ENCODE measurements at places on chromosomes 4 and X.

DNA sequence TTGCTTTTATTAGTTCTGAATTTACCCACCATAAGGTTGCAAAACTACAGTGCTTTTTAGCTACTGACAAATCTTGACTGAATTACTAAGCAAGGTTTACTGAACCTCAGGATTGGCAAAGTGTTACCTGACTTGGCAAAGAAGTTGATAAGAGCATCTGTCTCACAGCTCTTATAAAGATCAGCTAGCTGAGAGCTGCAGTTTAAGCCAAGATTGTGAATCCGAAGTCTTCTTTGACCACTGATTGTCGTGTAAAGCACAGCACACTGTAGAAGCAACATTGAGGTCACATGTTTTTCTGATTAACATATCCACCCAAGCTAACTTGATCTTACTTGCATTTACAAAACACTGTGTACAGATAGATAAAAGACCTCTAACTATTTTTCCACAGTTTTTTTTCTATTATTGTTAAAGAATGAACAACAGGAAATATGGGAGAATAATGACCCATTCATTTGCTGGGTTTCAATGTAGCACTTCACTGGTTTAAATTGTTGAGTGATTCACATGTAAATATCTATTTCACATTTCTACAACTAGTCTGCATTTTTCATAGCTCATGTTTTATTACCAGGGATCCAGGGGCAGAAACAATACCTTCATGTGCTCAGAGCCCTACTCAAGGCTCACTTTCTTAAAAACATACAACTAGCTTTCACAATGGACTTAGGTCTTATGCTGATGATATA, 54.0 kb downstream of the METTL14 start:
- DNase-seq = no peak

DNA sequence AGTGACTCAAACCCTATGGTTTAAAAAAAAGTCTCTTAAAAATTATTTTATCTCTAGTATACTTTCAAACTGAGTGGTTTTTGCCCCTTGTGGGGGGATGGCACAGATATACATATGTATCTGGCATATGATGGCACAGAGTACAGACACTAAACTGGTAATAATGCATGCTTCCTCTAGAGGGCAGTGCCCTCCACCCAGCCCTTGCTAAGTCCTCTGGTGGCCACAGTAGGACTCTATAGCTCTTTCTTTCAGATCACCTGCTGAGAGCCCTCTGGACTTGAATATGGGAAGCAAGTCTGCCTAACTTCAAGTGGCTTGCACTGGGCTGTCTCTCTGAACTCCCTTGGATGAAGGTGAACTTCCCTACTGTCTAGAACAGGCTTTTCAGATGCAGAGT, 66.3 kb downstream of the TSPAN7 start:
- no peak for DNase-seq

- DNase-seq = no peak
Observed at GRCh38 chr4:54586320-54586955, 71.3 kb upstream of the KIT start.

- DNase-seq = no peak
Observed at GRCh38 chr4:64781737-64782326, 372.6 kb upstream of the TECRL start.

GRCh38 chrX:73847100-73847499, 284.1 kb downstream of the CHIC1 start:
- no peak for DNase-seq

- DNase-seq = no peak
Observed at GRCh38 chr4:86741846-86742245, 107.3 kb downstream of the SLC10A6 start.

DNA sequence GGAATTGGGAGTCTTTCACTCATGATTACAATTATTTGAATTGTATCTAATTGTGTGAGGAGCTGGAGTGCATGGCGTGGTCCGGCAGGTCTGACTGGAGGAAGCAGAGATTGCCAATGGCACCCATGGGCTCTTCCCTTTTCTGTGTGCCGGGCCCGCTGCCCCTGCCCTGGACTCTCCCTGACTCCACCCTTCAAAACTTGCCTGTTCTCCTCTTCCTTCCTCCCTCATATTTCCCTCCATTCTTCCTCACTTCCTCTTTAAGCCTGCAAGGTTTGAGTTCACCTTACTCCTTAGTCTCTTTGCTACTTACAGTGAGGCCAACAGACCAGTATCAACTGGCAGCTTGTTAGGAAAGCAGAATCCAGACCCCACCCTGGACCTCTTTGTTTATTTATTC, 6.5 kb upstream of the STBD1 start:
- DNase-seq = no peak

- no peak for DNase-seq
Observed at GRCh38 chrX:110212299-110212698, 105.6 kb downstream of the AMMECR1 start.

DNA sequence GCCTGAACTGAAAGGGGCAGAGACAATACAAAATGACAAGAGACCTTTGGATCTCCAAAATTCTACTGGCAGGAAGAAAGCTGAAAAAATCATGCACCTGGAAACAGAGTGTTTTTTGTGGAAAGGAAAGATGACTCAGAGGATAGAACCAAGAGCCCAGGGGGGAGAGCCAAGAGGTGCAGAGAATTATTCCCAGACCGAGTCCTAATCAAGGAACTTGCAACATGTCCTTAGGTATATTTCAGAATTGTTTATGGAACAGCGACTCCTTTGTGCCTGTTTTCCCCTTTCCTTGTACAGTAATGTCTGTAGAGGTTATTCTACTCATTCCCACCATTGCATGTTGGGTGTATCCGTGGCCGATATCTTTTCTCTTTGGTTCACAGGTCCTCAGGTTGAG, 71.7 kb downstream of the YIPF6 start:
- DNase-seq = no peak

GRCh38 chrX:19630776-19631707, 115.7 kb upstream of the MAP3K15 start:
- no peak for DNase-seq

DNA sequence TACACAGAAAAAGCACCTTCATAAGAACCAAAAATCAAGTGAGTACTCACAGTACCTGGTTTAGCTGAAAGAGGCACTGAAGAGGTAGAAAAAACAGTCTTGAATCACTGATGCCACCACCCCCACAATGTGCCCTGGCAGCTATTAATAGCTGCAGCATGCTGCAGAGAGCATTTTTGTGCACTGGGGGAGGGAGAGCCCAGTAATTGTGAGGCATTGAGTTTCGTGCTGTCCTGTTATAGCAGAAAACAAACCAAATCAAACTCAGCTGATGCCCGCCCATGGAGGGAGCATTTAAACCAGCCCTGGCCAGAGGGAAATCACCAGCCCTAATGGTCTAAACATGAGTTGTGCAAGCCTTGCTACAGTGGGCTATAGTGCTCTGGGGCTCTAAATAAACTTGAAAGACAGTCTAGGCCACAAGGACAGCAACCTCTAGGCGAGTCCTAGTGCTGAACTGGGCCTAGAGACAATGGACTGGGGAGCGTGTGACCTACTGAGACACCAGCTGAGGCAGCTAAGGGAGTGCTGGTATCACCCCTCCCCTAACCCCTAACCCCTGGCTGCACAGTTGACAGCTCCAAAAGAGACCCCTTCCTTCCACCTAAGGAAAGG, 106.3 kb upstream of the TMLHE start:
- no peak for DNase-seq

DNA sequence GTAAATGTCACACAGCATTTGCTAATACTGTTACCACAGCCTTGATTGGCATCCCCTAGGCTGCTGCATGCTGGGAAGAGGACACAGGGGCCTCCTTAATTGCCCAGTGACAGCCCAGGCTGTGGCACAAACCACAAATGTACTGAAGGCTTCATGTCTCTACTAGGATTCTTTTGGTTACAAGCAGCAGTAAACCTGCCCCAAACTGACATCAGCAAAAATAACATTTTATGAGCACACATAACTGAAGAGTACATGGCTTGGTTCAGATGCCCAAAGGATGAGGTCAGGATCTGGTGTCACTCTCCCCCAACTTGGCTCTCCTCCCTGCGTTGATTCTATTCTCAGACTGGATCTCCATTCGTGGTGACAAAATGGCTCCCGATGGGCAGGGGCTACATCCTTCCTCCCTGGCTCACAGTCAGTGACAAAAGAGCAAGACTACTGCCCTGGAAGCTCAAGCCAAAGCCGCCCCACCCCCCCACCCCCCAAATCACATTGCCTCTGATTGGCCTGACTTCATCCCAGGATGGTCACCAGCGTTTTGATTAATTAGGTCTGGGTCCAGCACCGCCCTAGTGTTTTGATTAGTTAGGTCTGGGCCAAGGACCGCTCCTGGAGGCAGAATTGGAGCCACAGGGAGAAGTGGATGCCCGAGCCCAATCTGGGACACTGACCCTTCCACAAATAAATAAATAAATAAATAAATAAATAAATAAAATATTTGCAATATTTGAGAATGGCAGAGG, 180.5 kb upstream of the RBPJ start:
- DNase-seq = no peak

GRCh38 chr4:38490753-38491446, 173.1 kb upstream of the KLF3 start:
- no peak for DNase-seq

GRCh38 chrX:1531096-1531890, 5.7 kb downstream of the P2RY8 start:
- no peak for DNase-seq

DNA sequence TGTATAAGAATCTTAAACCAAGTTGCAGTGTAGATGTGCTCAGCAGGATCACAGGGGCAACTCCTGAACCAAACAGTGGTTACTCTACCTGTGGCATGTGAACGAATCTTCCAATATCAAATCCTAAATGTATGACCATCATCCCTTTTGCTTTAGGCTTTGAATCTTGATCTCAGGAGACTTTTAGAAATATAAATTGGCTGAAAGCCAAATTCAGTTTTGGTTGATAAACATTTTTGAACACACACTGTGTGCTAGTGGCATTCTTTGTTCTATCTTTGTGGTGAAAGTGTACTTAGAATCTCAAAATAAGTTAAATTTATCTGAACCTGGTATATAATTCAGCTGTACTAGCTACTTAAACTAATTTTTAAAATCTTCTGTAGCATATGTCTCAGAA, 4.6 kb upstream of the ARHGAP6 start:
- DNase-seq = no peak

GRCh38 chr4:89753601-89754066, 83.3 kb downstream of the SNCA start:
- no peak for DNase-seq

DNA sequence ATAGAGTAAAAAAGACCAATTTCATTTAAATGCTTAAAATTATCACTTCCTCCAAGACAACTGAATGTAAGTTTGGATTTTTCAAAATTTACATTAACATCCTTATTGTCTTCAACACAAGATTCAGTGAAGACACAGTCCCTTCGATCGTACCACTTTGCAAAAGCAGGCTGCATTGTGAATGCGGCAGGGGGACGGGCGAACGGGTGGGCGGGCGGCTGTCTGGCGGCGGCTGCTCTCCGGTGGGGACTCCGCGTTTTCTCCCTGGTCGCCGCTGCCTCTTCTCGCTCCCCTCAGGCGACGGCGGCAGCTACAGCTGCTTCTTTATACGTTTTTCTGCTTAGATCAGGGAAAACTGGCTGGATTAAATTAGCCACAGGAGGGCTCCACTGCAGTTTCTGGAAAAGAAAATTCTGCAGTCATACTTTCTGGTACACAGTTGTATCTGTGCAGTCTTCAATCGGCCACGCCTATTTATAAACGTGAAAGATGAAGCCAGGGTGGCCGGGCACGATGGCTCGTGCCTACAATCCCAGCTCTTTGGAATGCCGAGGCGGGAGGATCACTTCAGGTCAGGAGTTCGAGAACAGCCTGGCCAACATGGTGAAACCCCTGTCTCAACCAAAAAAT, 33.9 kb upstream of the HPF1 start:
- no peak for DNase-seq

DNA sequence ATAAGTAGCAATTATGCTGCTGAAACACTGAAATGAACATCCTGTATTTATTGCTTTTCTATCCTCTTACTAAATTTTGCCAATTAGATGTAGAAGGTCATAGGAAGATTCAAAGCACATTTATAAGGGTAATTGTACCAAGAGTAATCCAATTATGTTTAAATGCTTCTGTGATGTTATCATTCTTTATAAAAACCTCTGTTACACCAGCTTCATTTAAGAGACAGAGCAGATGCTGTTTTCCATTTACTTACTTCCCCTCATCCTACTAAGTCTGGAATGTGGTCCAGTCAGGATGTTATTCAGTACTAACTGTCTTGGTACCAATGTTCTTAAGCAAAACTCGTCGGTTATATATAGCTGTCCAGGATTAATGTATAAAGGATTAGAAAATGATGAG, 539.6 kb downstream of the PDHA2 start:
- no peak for DNase-seq
